ENCODE measurements at places on chromosomes 12 and 14.
A peak's percentile ranks its signal among the peaks of the same experiment; 100 is the strongest.

DNA sequence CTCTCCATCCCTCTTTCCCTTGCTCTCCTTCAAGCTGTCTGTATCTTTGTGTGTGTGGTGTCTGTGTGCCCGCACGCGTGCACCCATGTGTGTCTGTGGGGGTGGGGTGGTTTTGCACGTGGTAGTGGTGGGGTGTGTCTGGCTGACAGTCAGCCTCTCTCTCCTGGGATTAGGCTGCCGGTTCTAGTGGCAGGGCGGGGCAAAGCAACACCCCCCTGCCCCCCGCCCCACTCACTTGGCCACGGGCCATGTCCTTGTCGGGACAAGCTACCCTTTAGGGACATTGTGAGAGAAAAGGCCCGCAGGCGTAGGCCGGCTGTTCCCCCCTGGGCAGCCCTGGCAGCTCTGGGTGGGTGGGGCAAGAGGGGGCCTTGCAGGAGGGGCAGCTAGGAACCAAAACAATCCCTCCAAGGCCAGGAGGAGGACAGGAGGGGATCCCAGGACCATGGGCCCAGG, 182.6 kb downstream of the ALG10 start:
- no peak for DNase-seq

DNA sequence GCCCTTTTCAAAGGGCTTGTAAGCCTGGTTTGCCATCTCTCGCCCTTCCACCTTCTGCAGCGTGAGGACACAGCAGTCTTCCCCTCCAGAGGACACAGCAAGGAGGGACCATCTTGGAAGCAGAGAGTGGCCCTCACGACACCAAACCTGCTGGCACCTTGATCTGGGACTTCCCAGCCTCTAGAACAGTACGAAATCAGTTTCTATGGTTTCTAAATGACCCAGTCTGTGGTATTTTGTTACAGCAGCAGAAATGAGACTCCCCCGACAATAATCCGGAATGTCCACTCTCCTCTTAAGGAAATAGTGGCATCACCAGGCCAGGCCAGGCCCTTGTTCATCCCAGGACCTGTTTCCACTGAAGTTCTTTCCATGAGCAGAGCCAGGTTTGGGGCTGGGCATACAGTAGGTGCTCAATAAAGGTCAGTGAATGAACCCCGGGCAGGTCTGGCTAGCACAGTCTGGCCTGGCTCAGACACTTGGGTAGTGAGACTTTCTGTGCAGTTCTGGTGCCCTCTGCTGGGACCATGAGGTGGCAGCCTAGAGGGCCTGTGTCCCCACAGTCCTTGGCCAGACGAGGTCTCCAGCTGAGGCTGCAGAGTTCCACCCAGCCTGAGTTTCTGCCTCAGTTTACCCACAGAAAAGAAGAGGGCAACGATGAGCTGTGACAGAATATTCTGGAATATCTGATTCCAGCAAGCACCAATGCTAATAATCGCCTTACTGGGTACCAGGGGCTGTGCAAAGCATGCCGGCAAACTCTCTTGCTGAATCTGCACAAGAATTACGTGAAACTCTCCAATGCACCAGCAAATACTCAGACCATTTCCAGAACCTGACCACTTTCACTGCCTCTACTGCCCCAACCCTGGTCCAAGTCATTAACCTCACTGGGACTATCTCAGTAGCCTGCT, 14.0 kb downstream of the ABCB9 start:
- peak; percentile 34 for DNase-seq

DNA sequence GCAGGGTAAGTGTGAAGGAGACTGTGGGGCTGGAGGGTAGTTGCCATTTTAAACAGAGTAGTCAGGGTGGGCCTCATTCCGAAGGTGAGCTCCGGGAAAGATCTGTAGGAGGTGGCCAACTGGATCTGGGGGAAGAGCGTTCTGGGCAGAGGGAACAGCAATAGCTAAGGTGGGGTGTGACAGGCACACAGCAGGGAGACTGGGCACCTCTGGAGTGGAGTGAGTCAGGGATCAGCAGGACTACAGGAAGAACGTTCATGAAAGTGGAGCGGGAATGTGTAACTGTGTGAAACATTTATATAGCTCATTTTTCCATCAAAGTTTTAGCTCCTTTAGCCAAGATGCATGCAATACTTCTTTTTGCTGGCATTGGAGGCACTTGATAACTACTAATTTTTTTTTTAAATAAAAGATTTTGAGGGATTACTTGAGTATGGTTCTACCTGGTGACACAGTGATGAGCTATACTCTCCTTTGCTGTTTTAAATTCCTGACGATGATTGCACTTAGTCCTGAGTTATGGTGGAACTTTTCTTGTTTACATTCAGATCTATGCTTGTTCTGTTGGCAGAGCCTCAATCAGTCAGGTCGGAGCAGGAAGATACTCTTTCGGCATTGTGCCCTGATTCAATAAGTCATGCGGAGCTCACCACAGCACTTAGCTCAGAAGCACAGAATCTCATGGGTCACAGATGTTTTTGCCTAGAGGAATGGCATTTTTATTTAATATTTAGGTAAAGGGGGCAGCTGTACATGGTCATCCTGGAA, 106.4 kb downstream of the WIF1 start:
- no peak for DNase-seq

DNA sequence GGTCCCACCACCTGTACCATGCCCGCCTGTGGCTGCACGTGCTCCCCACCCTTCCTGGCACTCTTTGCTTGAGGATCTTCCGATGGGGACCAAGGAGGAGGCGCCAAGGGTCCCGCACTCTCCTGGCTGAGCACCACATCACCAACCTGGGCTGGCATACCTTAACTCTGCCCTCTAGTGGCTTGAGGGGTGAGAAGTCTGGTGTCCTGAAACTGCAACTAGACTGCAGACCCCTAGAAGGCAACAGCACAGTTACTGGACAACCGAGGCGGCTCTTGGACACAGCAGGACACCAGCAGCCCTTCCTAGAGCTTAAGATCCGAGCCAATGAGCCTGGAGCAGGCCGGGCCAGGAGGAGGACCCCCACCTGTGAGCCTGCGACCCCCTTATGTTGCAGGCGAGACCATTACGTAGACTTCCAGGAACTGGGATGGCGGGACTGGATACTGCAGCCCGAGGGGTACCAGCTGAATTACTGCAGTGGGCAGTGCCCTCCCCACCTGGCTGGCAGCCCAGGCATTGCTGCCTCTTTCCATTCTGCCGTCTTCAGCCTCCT, 1.1 kb downstream of the INHBE start:
- no peak for DNase-seq

DNA sequence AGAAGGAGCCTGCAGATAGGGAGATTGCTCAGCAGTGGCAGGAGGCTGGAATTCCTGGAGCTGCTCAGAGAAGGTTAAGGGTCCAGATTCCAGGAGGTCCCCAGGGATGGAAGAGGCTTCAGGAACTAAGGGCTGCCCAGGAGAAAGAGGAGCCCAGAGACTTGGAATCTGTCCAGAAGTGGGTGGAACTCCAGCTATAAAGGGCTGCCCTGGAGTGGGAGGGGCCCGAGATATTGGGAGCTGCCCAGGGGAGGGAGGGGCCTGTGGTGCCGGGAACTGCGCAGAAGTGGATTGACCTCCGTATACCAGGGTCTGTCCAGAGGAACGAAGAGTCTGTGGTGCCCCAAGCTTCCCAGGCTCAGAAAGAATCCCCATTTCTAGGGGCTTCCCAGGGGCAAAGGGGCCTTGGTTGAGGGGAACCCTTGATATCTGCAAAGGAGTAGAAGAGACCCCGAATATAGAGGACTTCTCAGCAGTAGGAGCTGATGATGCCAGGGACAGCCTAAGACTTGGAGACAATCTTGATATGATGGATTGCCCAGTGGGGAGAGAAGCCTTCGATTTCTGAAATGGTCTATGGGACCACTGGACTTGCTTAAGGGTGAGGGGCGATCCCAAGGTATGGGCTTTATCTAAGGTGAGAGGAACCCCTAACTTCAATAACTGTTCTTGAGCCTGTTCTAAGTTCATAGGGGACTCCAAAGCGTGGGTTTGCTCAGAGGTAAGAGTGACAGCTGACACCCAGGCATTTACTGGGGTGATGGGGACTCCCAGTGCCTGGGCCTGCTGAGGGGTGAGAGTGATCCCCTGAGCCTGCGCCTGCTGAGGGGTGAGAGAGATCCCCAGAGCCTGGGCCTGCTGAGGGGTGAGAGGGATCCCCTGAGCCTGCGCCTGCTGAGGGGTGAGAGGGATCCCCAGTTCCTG, 45.0 kb downstream of the FAM186A start:
- no peak for DNase-seq

GRCh38 chr14:64422756-64423155, 34.6 kb downstream of the MTHFD1 start:
- DNase-seq, result no peak

DNA sequence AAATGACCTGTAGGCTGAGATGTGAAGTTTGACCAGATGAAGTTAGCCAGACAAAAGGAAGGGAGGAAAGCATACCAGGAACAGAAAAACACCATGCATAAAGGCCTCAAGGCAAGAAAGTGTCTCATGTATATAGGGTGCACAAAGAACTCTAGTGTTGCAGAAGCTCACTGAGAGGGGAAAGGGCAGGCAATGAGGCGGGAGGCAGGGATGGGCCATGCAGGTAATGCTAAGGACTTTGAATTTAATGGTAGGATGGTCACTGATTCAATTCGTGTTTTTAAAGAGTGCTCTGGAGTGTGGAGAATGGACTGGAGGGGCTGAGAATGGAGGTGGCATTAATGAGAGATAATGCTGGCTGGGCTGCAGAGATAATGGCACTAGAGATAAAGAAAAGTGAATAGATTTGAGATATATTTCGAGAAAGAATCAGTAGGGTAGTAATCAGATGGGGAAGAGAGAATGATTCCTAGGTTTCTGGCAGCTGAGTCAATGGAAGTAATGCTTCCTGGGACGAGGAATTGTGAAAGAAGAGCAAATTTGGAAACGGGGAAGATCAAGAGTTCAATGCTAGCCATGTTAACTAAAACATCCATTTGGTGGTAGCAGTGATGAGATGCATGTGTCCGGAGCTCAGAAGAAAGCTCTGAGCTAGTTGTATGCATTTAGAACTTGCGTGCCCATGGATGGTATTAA, 43.1 kb downstream of the LIMA1 start:
- DNase-seq, result no peak

DNA sequence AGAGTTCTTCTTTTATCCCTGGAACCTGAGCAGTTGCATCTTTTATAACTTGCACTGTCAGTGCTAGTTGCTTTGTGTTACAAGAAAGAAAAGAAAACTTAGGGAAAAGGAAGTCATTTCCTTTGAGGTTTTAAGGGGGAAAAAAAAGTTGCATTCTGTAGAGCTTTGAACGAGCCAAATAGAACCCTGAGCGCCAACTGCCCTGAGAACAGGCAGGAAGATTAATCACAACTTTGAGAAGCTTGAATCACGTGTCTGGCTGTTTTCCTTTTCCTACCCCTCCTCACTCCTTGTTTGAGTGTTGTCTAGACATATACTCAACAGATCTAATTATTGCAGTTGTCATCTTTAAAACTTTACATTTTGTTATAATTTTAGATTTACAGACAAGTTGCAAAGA, 12.5 kb downstream of the PCNX1 start:
- DNase-seq, result no peak

- no peak for DNase-seq
These were observed 33.6 kb downstream of the CEP83 start for GRCh38 chr12:94426049-94426448.
